ENCODE measurements at places on chromosomes 3 and 15. TPM values are rescaled to one million over a fixed set of nuclear protein-coding genes. Genes with fewer than 3 reads are reported as not detected.

Gene MOBP
- not detected for total RNA-seq

Gene CCDC54
- total RNA-seq = not detected

Gene HESX1
- total RNA-seq = 0.30 TPM

Gene SKOR1
- total RNA-seq = 0.22 TPM

Gene CSTA
- 0.74 TPM for total RNA-seq
